T follicular helper cell (primary cell): ENCODE measurements at places on chromosomes 4 and X.

DNA sequence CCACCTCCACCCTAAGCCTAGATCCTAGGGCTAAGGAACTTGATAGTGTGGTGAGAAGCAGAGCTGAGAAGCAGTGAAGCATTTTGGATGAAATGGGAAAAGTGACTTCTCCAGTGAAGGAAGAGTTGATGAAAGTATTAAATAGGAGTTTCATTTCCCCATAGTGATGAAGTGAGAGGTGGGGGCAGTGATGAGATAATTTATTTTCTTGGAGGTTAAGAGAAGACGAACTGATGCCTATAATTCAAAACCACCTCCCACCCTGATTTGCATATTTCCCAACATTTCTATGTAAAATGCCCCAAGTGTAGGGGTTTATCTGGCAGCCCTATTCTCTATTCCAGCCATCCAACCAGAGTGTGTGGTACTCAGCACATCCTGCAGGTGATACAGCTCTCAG is 6.3 kb downstream of the LONRF3 start:
- no peak for DNase-seq

GRCh38 chr4:70152088-70152487 is 1.9 kb upstream of the PRR27 start:
- no peak for DNase-seq

DNA sequence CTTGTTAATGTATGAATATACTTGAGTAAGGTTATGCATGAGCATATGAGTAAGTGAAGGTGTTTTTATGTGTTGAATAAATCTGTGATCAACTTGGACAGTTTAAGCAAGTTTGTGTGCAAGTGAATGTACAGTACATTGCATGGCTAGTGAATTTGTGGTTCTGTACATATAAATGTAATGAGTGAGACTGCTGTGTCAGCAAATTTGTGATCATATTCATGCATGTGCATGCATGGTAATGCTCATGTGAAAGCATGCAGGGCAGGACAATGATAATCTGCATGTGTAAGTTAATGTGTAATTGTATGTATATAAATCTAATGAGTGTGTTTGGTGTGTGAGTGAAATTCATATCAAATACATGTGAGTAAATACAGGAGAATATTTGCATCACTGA is 188.5 kb downstream of the PWWP3B start:
- no peak for DNase-seq

GRCh38 chrX:144253356-144253755 is 369.5 kb downstream of the UBE2NL start:
- no peak for DNase-seq

GRCh38 chrX:70025464-70025863 is 24.3 kb downstream of the AWAT2 start:
- DNase-seq: no peak

- no peak for DNase-seq
Observed at GRCh38 chr4:84481860-84482245, 17.2 kb downstream of the NKX6-1 start.

- no peak for DNase-seq
Observed at GRCh38 chrX:113202601-113203000, 362.0 kb upstream of the AMOT start.

- no peak for DNase-seq
Observed at GRCh38 chr4:53060278-53060677, 198.2 kb downstream of the RASL11B start.

DNA sequence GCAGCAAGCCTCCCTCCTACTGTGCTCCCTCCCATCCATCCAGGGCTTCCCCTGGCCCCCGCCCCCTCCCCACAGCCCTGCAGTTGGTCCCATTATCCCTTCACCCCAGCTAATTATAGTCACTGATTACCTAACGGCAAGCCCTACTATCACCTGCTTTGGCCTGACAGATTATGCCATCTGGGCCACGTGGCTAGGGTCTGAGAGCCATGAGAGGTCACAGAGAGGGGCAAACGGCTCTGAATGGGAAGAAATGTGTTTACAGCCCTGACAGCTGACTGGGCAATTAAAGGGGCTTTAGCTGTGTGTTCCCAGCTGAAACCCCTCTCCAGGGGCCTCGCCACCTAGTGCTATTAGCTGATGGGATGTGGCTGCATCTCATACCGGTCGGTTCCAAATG is 134.4 kb upstream of the CPEB2 start:
- DNase-seq: no peak

DNA sequence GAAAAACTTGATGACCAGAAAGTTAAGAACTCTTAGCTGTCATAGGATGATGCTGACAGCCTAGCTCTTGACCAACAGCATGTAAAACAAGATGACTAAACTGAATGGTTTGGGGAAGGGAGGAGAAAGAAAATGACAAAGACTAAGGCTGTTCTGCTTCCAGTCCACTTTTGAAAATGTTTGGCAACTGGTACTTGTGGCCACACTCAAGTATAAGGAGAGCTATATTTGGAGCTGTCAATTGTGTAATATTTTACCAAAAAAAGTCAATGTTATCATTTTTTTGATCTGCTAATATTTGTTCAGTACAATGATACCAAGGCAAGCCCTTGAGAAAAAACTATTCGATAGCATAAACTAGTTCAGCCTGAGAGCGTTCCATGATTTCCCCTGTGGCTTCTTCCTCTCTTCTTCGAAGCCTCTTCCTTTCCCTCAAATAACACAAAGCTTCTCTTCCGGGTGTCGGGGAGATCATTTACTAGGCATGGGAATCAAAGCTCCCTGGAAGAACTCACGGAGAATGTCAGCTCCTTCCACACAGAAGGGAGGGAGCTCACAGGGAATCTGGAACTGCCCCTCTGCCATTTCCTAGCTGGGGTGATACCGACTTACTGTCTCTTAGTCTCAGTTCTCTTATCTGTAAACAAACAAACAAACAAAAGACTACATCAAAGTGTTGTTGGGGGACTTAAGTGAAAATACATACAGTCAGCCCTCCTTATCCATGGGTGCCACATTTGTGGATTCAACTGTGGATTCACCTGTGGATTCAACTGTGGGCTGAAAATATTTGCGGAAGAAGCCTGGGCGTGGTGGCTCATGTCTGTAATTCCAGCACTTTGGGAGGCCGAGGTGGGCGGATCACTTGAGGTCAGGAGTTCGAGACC is 82.6 kb downstream of the SCD5 start:
- no peak for DNase-seq

- no peak for DNase-seq
Observed at GRCh38 chr4:152594978-152595925, 59.4 kb upstream of the FBXW7 start.

- no peak for DNase-seq
Observed at GRCh38 chr4:174225349-174226049, 58.0 kb downstream of the FBXO8 start.

GRCh38 chrX:154840856-154841255 is 6.4 kb upstream of the SMIM9 start:
- DNase-seq: no peak

DNA sequence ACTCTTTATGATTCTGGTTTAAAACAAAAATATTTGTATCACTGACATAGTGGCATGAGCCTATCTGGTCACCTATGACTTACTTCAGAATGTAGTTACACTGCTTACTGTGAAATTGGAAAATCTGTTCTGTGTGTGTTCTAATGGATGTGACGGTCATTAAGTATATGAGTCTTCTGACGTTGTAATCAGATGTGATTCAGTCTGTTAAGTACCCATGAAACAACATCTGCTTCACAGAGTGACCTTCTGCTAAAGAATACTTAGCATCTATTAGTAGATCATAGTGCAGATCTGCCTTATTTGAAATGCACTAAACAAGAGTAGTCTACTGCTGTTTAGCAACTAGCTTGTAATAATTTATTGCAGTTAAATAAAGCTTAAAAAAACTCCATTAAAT is 317.1 kb downstream of the DCTD start:
- no peak for DNase-seq

DNA sequence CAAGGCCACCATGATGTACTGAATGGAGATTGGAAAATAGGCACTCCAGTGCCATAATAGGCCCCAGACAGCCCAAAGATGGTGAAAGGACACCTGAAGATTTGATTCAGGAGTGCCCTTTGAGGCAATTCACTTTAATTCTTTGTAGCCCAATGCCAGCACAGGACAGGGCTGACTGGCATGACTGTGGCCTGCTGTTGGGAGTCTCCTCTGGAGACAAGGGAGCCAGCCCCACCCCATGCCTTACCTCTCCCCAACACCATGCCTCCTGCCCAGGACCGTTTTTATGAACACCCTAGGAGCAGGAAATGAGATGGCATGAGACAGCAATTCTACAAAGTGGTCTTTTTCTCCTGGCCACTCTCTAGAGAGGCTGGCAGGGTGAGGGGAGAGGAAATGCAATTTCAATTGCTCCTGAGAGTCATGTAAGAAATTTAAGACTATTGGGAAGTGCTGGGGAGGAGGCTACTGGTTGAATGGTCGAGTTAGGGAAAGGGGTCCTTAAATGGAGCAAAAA is 94.2 kb upstream of the MAMLD1 start:
- no peak for DNase-seq

GRCh38 chr4:182145334-182145905 is 97.8 kb upstream of the TENM3 start:
- DNase-seq: no peak

DNA sequence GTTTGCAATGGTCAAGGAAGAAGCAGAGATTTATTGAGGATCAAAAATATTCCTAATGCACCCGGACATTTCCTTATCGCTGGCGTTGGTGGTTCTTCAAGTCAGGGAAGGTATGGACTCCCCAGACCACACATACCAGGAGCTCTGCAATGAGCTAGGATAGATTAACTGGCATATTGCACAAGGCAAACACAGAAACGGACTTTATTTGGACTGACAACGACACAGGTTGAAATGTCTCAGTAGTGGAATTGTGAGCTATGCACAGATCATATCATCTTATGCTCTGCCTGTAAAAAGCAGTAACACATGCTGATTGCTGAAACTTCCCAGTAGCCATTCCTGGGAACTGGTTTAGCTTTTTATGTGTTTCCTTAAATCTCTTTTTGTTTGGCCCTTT is 1.7 kb downstream of the TSPAN7 start:
- no peak for DNase-seq

DNA sequence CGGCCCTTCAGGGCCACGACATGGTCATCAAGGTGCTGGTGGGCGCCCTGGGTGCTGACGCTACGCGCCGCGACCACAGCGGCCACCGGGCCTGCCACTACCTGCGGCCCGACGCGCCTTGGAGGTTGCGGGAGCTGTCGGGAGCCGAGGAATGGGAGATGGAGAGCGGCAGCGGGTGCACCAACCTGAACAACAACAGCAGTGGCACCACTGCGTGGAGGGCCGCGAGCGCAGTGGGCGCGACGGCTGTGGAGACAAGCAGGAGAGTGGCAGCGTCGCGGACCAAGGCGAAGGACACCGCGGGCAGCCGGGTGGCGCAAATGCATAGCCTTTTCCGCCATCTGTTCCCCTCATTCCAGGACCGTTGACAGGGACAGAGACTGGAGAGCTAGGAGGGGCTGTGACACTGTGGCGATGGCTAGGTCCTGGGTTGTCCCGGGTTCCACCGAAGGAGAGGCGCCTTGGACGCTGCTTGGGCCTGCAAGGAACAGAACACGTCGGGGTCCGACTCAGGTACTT is 919 bp downstream of the SOWAHD start:
- no peak for DNase-seq

- no peak for DNase-seq
Observed at GRCh38 chr4:86973668-86974067, 38.9 kb downstream of the AFF1 start.

GRCh38 chr4:137892134-137892533 is 350.0 kb downstream of the SLC7A11 start:
- DNase-seq: no peak

DNA sequence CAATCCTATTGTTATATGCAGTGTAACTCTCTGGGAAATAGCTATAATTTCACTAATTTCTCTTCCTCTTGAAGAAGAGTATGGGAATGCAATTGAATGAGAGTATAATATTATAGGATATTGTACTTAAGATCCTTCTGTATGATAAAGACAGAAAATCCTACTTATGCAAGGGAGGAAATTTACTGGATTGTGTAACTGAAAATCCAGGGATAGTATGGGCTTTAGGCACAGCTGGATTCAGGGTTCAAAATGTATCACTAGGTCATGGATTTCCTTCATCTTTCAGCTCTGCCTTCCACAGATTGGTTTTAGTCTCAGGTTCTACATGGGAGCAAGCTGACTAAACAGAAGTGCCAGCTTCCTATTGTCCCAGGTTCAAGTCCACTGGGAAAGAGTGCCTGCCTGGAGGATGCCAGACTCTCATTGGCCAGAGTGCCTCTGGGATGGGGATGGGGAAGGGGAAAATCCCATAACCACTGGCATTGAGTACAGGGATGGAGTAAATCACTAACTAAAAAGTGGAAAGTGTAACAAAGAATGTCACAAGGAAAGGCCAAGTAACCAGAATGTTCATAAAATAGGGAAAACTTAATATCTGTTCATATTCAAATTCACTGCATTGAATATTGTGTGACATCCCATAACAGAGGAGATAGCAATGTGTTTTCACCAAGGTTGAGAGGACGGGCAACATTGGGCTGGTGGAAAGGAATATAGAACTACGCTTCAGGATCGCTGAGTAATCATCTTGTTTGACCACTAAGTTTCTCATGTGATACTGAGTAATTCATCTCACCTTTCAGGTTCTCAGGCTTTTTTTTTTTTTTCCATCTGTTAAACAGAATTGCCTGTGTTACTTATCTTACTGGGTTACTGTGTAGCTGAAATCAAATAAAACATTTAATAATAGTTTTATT is 75.7 kb downstream of the ANXA3 start:
- no peak for DNase-seq

DNA sequence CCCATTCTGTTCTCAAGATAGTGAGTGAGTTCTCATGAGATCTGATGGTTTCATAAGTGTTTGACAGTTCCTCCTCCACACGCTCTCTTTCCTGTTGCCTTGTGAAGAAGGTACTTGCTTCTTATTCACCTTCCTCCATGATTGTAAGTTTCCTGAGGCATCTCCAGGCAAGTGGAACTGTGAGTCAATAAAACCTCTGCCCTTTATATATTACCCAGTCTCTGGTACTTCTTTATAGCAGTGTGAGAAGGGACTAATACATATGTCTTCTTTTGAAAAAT is 58.4 kb downstream of the CFAP299 start:
- no peak for DNase-seq

DNA sequence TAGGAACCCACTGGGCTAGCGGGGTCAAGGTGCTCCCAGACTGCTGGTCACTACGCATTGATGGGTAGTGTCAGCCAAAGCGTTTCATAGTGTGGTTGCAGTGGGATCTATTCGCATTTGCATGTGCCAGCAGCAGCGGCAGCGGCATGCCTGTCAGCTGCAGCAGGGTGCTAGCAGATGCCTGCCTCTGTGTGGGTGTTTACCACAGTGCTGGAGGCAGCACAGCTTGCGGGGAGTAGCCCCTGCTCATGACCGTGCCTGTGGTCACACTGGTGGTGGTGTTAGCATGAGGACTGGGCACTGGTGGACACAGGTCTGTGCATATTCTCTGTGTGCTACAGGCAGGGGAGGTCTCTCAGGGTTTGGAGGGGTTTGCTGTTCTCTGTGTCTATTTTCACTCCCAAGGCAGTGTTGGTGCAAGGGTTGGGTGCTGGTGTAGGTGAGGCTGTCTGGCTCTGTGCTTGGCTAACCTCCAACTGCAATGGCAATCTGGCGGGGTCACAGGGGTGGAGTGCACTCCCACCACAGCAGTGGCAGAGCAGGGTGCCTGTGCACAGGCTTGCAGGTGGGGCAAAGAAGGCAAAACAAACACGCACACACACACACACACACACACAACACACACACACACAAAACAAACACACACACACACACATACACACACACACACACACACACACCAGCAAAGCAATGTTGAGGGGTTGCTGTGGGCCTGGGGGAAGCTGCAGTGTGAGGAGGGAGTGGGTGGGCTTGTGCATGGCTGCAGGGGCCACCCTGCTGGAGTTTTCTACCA is 184.4 kb downstream of the GLUD2 start:
- DNase-seq: no peak
